ENCODE measurements at places on chromosomes 3 and 15.

DNA sequence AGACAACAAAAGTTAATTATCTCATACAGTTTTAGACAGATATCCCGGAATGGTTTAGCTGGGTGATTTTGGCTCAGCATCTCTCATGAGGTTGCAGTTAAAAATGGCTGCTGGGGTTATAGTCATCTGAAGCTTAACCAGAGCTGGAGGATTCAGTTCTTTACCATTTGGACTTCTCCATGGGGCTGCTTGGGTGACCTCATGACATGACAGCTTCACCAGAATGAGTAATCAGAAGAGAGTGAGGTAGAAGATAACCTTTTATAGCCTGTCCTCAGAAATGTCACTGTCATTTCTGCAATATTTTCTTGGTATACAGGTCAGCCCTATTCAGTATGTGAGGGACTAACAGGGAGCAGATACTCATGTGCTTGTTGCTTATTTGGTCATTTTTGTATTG, 30.9 kb downstream of the TFG start:
- no peak for DNase-seq

DNA sequence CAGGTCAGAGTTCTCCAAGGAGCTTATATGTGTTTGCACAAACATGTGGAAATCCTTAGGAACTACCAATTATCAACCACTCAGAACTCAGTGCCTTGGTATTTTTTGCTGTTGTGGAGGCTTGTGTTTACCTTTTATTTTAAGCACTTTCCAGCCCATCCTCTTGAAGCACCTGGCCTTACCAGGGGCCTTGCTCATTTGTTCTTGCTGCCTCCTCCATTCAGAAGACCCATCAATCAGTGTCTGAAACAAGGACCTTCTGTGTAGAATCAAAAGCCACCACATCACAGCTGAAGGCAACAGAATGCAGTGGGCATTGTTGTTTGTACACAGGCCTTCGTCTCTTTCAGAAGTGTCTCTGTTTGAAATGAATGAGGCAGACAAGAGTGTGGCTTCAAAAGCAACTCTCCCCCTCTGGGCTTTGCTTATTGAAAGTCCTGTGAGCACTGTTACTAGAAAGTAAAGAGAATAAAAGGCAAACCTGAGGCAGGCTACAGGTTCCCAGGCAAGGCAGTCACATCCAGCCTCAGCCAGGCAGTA, 24.5 kb upstream of the LIPC start:
- peak; percentile 28 for DNase-seq

- no peak for DNase-seq
Measured at GRCh38 chr15:36161771-36162212, 417.6 kb upstream of the CDIN1 start.

- DNase-seq: no peak
Measured at GRCh38 chr15:79815468-79815867, 81.3 kb downstream of the MTHFS start.

DNA sequence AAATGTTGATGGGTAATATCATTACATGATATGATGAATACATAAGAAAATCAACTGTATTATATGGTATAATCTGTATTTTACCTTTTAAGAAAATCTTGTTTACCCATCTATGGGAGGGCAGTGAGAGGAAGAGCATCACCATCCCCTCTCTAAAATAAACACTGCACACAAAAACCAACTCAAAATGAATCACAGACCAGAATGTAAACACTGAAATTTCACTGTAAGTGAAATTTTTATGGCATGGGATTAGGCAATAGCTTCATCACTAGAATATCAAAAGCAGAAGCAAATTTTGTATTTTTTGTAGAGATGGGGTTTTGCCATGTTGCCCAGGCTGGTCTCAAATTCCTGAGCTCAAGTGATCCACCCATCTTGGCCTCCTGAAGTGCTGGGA, 26.2 kb downstream of the IFT80 start:
- no peak for DNase-seq

GRCh38 chr3:28301688-28302087, 46.8 kb upstream of the ZCWPW2 start:
- DNase-seq: no peak

DNA sequence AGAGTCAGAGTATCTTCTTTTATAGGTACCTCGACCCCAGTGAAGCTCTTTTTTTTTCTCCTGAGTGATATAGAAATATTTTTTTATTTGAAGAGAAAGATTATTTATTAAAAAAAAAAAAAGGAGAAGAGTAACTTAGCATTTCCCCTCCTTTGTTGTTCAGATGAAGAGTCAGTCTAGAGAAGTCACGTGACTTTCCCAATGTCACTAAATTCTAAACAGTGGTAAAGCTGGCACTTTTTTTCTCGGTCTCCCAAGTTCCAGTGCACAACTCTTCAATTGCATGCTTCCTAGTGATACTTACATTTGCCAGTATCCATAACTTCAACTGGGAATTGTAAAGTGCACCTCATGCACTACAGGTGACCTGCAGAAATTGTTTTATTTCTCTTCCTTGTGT, 448.7 kb downstream of the LPP start:
- no peak for DNase-seq

GRCh38 chr3:36733162-36733696, 31.1 kb downstream of the DCLK3 start:
- DNase-seq: no peak

GRCh38 chr15:29935296-29936004, 113.2 kb upstream of the TJP1 start:
- DNase-seq: no peak

GRCh38 chr15:63065262-63066221, 23.0 kb downstream of the TPM1 start:
- DNase-seq: no peak

DNA sequence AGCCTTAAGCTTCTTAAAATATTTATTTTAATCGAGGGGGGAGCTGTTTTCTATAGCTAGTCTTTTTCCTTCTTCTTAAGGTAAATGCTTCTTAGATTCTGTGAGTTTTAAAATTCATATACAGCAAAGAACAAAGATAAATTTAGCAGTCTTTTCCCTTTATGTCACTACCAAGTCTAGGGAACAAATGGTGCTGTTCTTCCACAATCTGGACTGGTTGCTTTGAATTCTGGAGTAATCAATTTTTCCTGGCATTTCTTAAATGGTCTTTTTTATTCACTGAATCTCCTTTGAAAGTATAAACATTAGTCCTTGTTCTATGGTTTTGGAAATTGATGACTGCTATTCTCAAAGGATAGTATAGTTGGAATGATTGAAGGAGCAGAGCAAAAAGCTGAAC, 82.8 kb downstream of the CHL1 start:
- no peak for DNase-seq

DNA sequence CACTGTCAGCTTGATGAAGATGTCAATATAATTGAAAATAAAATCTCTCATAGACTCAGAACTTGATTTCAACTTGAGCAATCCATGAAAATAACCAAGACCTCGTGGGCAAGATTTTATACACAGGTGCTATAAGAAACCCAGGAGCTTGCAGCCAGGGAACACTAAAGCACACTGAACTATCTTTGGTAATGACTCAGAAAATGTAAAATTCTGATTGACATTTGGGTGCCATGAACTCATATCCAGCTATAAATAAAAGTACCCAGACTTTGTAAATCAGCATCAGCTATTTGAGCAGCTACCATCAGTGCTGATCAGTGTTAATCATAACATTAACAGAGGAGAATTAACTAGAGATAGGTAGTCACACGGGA, 61.5 kb downstream of the PLCH1 start:
- DNase-seq: no peak

GRCh38 chr3:61181874-61182273, 69.4 kb downstream of the FHIT start:
- no peak for DNase-seq

- no peak for DNase-seq
Measured at GRCh38 chr3:23422517-23422851, 219.4 kb downstream of the UBE2E2 start.

DNA sequence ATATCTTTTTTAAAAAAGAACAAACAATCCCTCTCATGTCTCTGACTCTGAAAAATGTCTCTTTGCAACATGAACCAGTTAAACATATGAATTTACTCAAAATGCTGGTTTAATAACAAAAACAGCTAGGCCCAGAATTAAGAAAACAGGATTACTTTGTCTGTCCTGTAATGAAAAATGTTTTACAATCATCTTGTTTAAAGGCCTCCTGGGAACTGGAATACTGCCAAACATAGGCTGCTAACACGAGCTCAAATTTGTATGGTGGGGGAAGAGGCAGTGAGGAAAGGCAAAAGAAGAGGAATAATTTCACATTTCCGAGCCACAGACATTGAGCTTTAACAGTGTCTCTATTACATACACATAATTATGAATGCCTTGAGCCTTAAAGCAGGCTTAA, 61.7 kb upstream of the PPIB start:
- peak; percentile 18 for DNase-seq

DNA sequence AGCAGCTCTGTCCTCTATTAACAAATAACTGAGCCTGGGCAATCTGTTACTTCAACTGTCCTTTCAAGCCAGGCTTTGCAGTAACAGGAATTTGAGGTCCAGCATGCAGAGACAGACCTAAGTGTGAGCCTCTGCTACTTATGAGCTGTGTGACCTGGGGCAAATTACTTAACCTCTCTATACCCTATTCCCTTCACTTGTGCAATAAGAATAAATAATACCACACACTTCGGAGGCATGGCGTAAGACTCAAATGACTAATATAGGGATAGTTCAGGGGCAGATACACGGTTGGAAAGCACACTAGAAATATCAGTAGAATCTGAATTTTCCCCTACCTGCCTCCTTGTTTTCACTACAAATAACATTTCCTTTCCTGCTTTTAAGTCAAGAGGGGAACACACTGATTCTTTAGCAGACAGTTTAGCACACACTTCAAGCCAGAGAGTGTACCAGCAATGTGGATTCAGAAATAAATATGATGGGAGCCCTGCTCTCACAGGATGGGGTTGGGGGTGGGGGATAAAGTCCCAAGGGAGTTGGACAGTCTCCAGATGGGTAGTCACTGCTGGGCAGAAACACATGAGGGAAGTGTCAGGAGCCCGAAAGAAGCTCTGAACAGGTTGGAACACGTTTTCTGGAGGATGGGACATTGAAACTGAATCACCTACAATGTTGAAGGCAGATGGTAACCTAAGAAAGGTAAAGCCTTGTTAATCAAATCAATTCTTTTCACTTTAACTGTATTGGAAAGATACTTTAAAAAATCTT, 61.8 kb upstream of the RBP1 start:
- peak; percentile 2 for DNase-seq

- DNase-seq: no peak
Measured at GRCh38 chr3:133492159-133492741, 81.2 kb upstream of the CDV3 start.

- DNase-seq: no peak
Measured at GRCh38 chr15:36977659-36978058, 122.7 kb downstream of the MEIS2 start.

DNA sequence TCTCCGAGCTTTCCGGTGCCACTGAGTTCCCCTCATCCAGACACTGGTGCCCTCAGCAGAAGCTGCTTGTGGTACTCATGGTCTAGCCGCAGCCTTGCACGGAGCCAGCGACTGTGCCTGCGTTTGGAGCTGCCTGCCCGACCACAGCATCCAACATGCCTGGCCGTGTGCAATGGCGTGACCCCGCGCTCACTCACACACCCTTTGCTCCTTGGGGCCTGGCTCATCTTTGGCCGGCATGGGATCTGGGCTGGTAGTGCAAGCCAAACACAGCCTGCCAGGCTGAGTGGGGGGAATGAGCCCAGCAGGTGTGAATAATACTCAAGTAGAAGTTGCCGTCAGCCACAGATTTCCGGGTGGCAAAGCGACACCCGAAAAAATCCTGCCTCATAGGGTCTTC, 1178.7 kb upstream of the GBE1 start:
- DNase-seq: no peak
